Activated CD4-positive, alpha-beta T cell treated with anti-CD3 and anti-CD28 coated beads, Interleukin-2, amount 10 ng/mL, durations not matched to agents 7 days and 5 days (primary cell): ENCODE measurements at places on chromosomes 3 and 15. TPM values are rescaled to one million over a fixed set of nuclear protein-coding genes. Genes with fewer than 3 reads are reported as not detected.

- no peak overlapping the region for H3K27ac ChIP-seq
- no peak for DNase-seq
- peaks cover 7% of the 10 kb centered on the region for H3K36me3 ChIP-seq
These were observed 162.5 kb downstream of the FNDC3B start for GRCh38 chr3:172201870-172202236.

- H3K27ac ChIP-seq: no peak overlapping the region
- no peak for DNase-seq
- peaks cover 4% of the 10 kb centered on the region for H3K4me1 ChIP-seq
- H3K36me3 ChIP-seq: no peaks in the 10 kb centered on the region
These were observed 147.8 kb downstream of the SLCO3A1 start for GRCh38 chr15:92001307-92001706.

DNA sequence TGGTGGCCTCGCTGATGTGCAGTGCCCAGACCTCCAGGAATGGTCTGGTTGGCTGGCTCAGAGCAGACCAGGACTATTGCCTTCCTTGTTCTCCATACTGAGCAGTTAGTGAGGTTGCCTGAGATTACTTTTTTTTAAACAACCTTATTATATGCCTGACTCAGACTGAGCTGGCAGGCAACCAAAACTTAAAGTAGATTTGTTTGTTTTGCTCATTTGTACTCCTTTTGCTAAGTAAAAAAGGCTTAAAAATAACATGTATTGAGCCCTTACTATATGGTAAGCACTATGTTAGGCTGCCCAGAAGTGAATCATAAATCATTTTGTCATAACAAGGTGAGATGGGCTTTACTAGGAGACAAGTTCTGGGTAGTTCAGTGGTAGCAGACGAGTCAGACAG lies 92.4 kb downstream of the GHSR start:
- peaks cover 4% of the 10 kb centered on the region for H3K4me1 ChIP-seq
- no peaks in the 10 kb centered on the region for H3K27me3 ChIP-seq
- no peak overlapping the region for H3K27ac ChIP-seq
- peaks cover 1% of the 10 kb centered on the region for H3K36me3 ChIP-seq

- H3K27me3 ChIP-seq: peaks cover 6% of the 10 kb centered on the region
- no peak overlapping the region for H3K27ac ChIP-seq
- no peak overlapping the region for H3K4me3 ChIP-seq
- no peak for DNase-seq
- no peaks in the 10 kb centered on the region for H3K4me1 ChIP-seq
These were observed 88.6 kb upstream of the SPATA12 start for GRCh38 chr3:56971816-56972215.

GRCh38 chr3:94494992-94495391 lies 432.1 kb downstream of the NSUN3 start:
- H3K27me3 ChIP-seq: no peaks in the 10 kb centered on the region
- H3K27ac ChIP-seq: no peak overlapping the region
- H3K4me1 ChIP-seq: no peaks in the 10 kb centered on the region
- no peak for DNase-seq

CPNE9 gene
- total RNA-seq: not detected

GRCh38 chr15:40353697-40354096 lies 2.9 kb downstream of the PHGR1 start:
- no peak for DNase-seq
- peaks cover 4% of the 10 kb centered on the region for H3K4me1 ChIP-seq
- no peak overlapping the region for H3K4me3 ChIP-seq
- no peak overlapping the region for H3K27ac ChIP-seq
- H3K36me3 ChIP-seq: no peaks in the 10 kb centered on the region
- H3K27me3 ChIP-seq: peaks cover 20% of the 10 kb centered on the region

- H3K4me1 ChIP-seq: peaks cover 2% of the 10 kb centered on the region
- no peak for DNase-seq
- H3K36me3 ChIP-seq: no peaks in the 10 kb centered on the region
- no peak overlapping the region for H3K27ac ChIP-seq
These were observed 36.0 kb downstream of the FBLN2 start for GRCh38 chr3:13584901-13585300.

PGBD4 gene
- total RNA-seq: 4.1 TPM

DNA sequence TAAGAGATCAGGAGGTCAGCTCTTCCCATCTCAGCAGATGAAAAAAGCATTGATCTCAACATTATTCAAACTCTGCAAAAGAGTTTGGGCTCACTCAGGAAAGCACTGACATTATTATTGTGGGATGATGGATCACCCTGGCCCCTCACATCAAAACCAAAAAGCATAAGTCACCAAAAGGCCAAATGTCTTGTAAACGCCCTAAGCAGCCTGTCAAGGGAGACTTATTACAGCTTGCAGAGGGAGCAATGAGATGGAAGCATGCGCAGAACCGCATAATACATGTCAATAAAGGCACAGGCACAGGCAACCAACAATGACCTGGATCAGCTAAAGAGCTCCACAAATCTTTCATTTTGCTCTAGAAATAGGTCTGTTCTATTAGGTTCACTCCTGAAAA lies 4.6 kb downstream of the FSIP1 start:
- H3K27me3 ChIP-seq: peaks cover 12% of the 10 kb centered on the region
- H3K27ac ChIP-seq: no peak overlapping the region
- peaks cover 44% of the 10 kb centered on the region for H3K4me1 ChIP-seq
- H3K4me3 ChIP-seq: no peak overlapping the region
- DNase-seq: no peak

DNA sequence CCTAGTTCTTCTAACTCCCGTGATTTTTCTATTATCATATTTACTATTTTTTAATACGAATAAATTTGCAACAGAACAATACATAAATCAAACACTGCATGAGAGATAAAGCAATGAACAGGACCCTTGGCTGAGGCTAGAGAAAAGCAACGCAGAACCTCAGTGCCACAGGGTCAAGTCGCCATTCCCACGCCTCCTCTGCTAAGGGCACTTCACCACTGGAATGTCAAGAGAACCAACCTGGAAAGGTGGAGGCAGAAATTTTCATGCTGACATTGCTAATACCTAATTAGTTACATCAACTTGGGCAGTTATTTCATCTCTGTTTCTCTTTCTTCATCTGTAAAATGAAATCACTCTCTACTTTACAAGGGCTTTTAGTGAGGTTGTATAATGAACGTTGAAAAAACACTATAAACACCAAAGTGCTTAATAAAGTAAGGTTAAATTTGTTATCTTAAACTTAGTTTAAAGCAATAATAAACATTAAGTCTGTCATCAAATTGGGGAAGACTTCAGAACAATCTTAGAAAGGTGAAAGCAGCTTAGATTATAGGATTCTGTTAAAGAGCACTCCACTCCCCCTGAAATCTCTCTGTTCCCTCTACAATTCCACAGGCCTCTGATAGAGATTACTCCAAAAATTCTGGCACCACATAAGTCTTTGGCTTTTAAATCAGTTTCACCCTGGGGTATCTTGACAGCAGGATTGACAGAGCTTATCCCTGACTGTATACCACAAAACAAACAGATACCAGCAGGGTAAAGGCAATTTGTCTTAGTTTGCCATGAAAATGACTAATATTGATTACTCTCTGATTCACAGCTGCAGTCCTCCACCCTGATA lies 41.9 kb downstream of the PLCH1 start:
- H3K4me1 ChIP-seq: no peaks in the 10 kb centered on the region
- no peak overlapping the region for H3K27ac ChIP-seq
- no peaks in the 10 kb centered on the region for H3K36me3 ChIP-seq
- no peak for DNase-seq
- no peaks in the 10 kb centered on the region for H3K27me3 ChIP-seq
- H3K4me3 ChIP-seq: no peak overlapping the region

DNA sequence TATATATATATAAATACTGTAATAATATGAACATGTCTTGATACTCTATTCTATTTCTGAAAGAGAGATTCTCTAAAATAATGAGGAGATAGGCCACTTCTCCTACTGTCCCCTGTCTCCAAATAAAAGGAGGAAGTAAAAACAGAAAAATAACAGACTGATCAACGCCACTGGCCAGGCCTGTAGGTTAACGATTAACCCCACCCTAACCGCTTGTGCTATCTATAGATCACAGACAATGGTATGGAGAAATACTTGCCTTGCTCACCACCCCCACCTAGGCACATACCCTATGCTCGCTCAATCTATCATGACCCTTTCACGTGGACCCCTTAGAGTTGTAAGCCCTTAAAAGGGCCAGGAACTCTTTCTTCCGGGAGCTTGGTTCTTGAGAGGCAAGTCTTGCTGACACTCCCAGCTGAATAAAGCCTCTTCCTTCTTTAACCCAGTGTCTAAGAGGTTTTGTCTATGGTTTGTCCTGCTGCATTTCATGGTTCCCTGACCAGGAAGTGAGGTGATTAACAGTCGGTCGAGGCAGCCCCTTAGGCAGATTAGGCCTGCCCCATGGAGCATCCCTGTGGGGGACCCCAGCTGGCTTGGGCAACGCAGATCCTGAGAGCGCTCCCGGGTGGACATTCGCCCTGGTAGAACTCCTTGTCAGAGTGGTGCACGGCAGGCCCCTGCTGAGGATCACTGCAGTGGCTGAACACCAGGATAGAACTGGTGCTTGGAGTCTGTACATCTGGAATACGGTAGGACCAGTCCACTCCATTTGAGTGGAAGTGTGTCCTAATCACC lies 521.8 kb upstream of the CNTN3 start:
- H3K4me3 ChIP-seq: no peak overlapping the region
- no peak overlapping the region for H3K27ac ChIP-seq
- H3K4me1 ChIP-seq: no peaks in the 10 kb centered on the region
- H3K27me3 ChIP-seq: no peaks in the 10 kb centered on the region
